Stimulated activated CD4-positive, alpha-beta T cell treated with anti-CD3 and anti-CD28 coated beads, Interleukin-15, amount 100 ng/mL, for 24 hours (primary cell): ENCODE measurements at places on chromosomes 11 and 22.

DNA sequence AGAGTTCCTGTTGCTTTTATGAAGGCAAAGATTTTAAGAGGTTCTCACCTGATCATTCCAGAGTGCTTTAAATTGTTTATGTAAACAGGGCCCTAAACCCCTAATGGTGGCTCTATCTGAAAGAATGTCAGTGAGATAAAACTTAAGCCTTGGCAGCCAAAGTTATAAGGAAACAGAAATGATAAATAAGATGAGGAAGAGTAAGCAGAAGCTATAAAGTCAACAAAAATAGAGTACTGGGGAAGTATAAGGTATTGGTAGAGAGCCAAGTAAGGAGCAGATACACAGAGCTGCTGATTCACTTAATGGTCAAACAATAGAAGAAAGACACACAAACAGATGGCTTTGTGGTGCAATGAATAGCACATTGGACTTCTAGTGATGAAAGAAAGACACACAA is 37.9 kb downstream of the TMPRSS5 start:
- DNase-seq, result no peak

GRCh38 chr11:111107501-111107900 is 138.0 kb upstream of the POU2AF2 start:
- DNase-seq, result no peak

GRCh38 chr11:130469181-130469580 is 20.7 kb downstream of the ADAMTS15 start:
- no peak for DNase-seq

GRCh38 chr11:34068111-34068510 is 16.6 kb downstream of the CAPRIN1 start:
- DNase-seq, result no peak

- no peak for DNase-seq
Observed at GRCh38 chr22:50074551-50075530, 10.4 kb downstream of the MLC1 start.

- DNase-seq, result no peak
Observed at GRCh38 chr11:23959462-23959861, 537.4 kb upstream of the LUZP2 start.

DNA sequence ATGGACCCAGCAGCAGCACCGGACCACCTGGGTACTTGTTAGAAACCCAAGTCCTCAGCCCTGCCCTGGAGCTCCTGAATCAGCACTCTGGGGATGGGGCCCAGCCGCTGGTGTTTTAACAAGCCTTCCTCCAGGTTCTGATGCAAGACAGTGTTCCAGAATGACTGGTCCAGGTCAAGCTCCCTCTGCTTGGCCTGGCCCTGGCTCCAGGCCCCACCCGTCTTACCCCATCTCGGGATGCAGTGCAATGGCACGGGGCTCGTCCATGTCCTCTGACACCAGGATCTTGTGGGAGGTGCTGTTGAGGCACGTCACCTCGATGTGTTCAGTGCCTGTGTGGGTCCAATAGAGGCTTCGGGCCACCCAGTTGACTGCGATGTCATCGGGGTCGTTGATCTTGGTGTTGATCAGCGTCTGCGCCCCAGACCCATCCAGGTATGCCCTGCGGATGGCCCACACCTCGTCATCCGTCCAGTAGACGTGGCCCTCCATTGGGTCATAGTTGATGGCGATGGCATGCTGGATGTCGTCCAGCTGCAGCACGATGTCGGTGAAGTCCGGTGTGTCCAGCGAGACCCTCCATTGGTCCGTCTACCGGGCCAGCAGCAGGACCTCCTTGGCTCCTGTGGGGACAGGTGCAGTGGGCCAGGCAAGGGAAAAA is 140.3 kb downstream of the CRYBB2 start:
- no peak for DNase-seq
